ENCODE measurements at places on chromosomes 3 and 15.

DNA sequence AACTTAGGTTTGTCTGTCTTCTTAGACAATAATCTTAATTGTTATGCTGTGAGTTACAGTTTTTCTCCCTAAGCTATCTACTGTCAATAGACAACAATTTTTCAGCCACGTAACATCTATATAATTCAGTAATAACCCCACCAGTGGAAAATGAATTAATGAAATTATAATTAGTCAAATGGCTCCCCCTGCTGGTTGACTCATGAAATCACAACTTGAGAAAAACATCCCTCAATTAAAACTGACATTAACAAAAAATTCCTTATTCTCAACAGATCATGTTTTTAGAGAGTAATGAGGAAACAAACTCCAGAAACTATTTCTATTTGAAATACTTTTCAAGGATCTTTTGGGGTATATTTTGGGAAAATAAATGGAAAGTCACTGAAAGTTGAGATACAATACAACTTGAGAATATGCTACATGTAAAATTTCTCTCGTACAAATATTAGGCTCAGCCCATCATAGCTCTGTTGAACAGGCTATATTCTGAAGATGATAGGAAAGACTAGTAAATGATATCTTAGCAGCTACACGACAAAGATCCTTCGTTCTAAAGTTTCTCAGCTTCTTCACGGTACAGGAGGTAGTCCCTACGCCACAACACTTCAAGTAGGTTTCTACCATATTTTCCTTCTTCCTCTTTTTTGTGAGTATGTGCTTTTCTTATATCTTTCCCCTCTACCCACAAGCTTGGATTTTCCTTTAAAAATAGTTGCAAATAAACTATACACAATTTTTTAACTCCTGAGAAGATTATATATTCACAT lies 20.7 kb downstream of the PPP1R2 start:
- no peak overlapping the region for H3K4me3 ChIP-seq
- H3K36me3 ChIP-seq, result peaks cover 68% of the 10 kb centered on the region
- peaks cover 31% of the 10 kb centered on the region for H3K4me1 ChIP-seq
- no peaks in the 10 kb centered on the region for H3K27me3 ChIP-seq
- no peak for DNase-seq
- no peak overlapping the region for H3K27ac ChIP-seq

GRCh38 chr3:46266598-46266997 lies 24.3 kb downstream of the CCR3 start:
- peaks cover 52% of the 10 kb centered on the region for H3K4me1 ChIP-seq
- no peak for DNase-seq
- no peak overlapping the region for H3K4me3 ChIP-seq
- peaks cover 9% of the 10 kb centered on the region for H3K36me3 ChIP-seq

DNA sequence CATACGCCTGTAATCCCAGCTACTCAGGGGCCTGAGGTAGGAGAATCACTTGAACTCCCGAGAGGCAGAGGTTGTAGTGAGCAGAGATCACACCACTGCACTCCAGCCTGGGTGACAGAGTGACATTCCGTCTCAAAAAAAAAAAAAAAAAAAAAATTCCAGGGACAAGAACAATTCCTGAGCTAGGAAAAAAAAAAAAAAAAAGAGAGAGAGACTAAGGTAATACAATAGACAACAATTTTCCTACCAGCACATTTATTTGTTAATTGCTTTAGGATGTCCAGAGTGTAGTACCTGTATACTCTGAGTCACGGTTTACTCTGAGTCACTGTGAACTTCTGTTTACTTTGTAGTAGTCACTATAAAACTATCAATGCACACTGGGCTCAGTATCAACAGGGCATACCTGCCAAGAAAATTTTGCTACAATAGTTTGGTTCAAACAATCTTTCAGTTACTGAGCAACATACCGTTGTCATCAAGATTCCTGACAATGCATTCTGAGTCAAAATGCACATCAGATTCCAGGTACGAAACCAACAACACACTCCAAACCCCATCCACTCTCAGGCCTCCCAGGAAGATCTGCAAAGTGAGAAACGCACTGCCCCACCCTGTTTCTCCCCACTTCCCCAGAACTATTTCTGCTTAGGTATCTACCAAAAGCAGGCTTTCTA lies 28.3 kb downstream of the IGF2BP2 start:
- no peak for DNase-seq
- no peaks in the 10 kb centered on the region for H3K4me1 ChIP-seq

- no peak overlapping the region for H3K27ac ChIP-seq
- H3K4me3 ChIP-seq, result no peak overlapping the region
- H3K27me3 ChIP-seq, result no peaks in the 10 kb centered on the region
Observed at GRCh38 chr3:136105044-136105443, 91.1 kb downstream of the MSL2 start.

- H3K36me3 ChIP-seq, result peaks cover 8% of the 10 kb centered on the region
- H3K27me3 ChIP-seq, result no peaks in the 10 kb centered on the region
Observed at GRCh38 chr15:25717457-25718168, 145.5 kb downstream of the ATP10A start.

DNA sequence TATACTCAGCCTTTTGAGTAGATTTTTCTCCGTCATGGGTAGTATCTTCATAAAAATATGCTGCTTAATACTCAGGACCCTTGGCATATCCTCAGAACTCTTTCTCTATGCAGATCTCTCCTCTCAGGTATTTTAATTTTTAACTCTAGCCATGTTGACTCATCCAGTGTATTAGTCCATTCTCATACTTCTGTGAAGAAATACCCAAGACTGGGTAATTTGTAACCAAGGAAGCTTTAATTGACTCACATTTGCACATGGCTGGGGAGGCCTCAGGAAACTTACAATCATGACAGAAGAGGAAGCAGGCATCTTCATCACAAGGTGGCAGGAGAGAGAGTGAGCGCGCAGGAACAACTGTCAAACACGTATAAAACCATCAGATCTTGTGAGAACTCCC lies 129.3 kb upstream of the CD96 start:
- H3K27me3 ChIP-seq, result peaks cover 5% of the 10 kb centered on the region
- DNase-seq, result no peak
- no peak overlapping the region for H3K4me3 ChIP-seq
- H3K36me3 ChIP-seq, result no peaks in the 10 kb centered on the region
- H3K4me1 ChIP-seq, result no peaks in the 10 kb centered on the region

DNA sequence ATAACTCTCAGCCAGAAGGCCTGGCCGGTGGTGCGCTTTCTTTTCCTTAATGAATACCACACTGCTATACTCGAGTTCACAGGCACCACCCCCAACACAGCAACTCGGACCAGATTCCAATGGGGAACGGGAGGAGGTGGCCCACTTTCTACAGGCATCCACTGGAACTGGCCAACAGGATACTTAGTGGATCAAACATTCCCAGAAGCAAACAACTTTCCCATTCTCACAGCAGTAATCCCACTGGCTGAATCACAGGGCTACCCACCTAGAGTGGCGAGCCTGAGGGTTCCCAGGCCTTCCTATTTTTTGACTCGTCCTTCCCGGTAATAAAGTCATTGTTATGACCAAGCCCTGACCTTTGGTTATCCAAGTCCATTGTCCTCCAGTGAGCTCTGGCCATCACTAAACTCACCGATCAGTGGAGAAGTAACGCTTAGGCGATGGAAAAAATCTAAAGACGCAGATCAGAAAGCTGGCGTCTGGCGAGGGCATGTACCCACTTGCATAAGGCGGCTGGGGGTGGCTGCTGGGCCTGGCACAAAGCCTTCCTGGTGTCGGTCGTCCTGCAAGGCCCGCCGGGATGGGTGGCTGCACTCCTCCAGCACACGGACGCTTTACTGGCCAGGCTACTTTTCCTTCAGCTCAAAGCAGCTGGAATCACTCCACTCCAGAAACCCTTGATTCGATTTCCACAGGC lies 1.2 kb downstream of the EOGT start:
- no peak for DNase-seq
- peaks cover 2% of the 10 kb centered on the region for H3K36me3 ChIP-seq
- peak overlapping the region; percentile 84 for H3K4me3 ChIP-seq
- H3K27ac ChIP-seq, result peak overlapping the region; percentile 89
- peaks cover 45% of the 10 kb centered on the region for H3K4me1 ChIP-seq

- peaks cover 11% of the 10 kb centered on the region for H3K36me3 ChIP-seq
- H3K4me1 ChIP-seq, result peaks cover 40% of the 10 kb centered on the region
- DNase-seq, result peak; percentile 33
- peak overlapping the region; percentile 90 for H3K27ac ChIP-seq
- H3K4me3 ChIP-seq, result peak overlapping the region; percentile 82
- no peaks in the 10 kb centered on the region for H3K27me3 ChIP-seq
Observed at GRCh38 chr15:45456212-45457106, 66.1 kb downstream of the SLC30A4 start.

DNA sequence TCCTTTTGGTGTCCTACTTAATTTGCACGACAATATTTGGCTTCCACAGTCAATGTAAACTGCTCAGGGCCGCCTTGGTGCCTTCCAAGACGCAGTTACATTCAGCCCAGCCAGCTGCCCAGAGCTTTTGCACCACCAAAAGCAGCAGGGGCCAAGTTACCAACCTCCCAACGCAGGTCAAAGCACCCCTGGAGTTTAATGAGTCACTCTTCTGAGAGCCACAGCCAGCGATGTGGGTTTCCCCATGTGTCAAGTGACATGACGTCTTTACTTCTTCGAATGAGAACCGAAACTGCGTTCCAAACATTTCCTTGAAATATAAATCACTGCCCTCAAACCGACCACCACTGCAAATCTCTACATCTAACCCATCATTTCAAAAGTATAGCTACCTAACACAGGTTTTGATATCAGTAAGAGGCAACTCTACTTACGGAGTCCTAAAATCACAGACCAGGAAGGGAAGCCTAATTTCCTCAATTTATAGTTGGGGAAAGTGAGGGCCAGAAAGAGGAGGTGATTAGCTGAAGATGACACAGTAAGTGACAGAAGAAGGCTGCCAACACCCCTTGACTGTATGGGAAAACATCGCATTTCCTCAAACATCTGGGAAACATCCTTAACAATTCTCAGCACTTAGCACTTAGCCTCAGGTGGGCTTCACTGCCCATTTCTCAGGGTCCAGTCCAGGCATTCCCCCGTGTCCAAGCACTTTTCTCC lies 24.5 kb downstream of the MB21D2 start:
- peak overlapping the region; percentile 87 for H3K27ac ChIP-seq
- no peak overlapping the region for H3K4me3 ChIP-seq
- peaks cover 2% of the 10 kb centered on the region for H3K36me3 ChIP-seq
- peak; percentile 13 for DNase-seq
- H3K4me1 ChIP-seq, result no peaks in the 10 kb centered on the region

- H3K27me3 ChIP-seq, result no peaks in the 10 kb centered on the region
- no peak overlapping the region for H3K4me3 ChIP-seq
- H3K4me1 ChIP-seq, result no peaks in the 10 kb centered on the region
- H3K36me3 ChIP-seq, result no peaks in the 10 kb centered on the region
- no peak for DNase-seq
Observed at GRCh38 chr3:117150628-117151027, 441.0 kb downstream of the TUSC7 start.

DNA sequence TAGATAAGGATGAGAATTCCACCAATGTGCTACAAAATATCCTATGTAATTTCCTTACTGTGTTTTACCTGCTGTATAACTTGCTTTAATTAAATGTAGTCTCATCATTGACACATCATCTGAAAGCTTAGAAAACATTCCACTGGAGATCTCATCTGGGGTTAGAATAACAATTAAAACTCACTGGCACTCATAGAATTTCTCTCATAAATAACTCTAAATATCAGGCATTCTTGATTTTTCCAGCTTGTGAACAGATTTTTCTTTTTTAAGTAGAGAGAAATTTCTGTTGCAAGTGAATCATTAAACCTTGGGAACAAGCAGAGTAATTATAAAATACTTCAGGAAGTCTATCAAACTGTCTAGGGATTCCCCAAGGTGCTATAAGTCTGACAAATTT lies 843.8 kb downstream of the NAALADL2 start:
- no peak overlapping the region for H3K4me3 ChIP-seq
- H3K27ac ChIP-seq, result no peak overlapping the region
- no peaks in the 10 kb centered on the region for H3K4me1 ChIP-seq
- no peak for DNase-seq
- no peaks in the 10 kb centered on the region for H3K27me3 ChIP-seq

- H3K27me3 ChIP-seq, result no peaks in the 10 kb centered on the region
- H3K36me3 ChIP-seq, result no peaks in the 10 kb centered on the region
- H3K27ac ChIP-seq, result no peak overlapping the region
- DNase-seq, result no peak
- H3K4me3 ChIP-seq, result no peak overlapping the region
Observed at GRCh38 chr3:46838301-46838700, 24.9 kb downstream of the MYL3 start.

GRCh38 chr15:94372821-94373220 lies 141.5 kb downstream of the MCTP2 start:
- no peak overlapping the region for H3K4me3 ChIP-seq
- no peak overlapping the region for H3K27ac ChIP-seq
- no peak for DNase-seq
- H3K36me3 ChIP-seq, result peaks cover 38% of the 10 kb centered on the region

DNA sequence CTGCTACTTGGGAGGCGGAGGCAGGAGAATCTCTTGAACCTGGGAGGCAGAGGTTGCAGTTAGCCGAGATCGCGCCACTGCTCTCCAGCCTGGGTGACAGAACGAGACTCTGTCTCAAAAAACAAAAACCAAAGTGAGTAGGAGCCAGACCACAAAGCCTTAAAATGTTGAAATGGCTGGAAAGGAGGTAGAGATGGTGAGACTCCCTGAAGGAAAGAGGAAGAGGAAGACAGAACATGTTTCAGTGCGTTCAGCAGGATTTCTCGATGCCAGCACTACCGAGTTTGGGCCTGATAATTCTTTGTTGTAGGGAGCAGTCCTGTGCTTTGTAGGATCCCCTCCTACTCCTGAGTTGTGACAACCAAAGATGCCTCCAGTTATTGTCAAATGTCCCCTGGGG lies 189.9 kb downstream of the AKAP13 start:
- no peaks in the 10 kb centered on the region for H3K27me3 ChIP-seq
- DNase-seq, result no peak
- peak overlapping the region; percentile 47 for H3K27ac ChIP-seq
- peaks cover 34% of the 10 kb centered on the region for H3K4me1 ChIP-seq
- no peak overlapping the region for H3K4me3 ChIP-seq

Data from central memory CD8-positive, alpha-beta T cell (primary cell).